Smooth muscle cell of the umbilical artery (primary cell): ENCODE measurements at places on chromosomes 7 and 10. TPM values are rescaled to one million over a fixed set of nuclear protein-coding genes. Genes with fewer than 3 reads are reported as not detected.

LIPN gene
- total RNA-seq = not detected in 2 replicates

FOXK1 gene
- 25.5 and 46.5 TPM in 2 replicates for total RNA-seq

LAMB1 gene
- 412 and 432 TPM in 2 replicates for total RNA-seq

NACAD gene
- 1.2 and 7.4 TPM in 2 replicates for total RNA-seq

OIT3 gene
- under 0.01 and 0.09 TPM in 2 replicates for total RNA-seq

SLC26A5 gene
- not detected in 2 replicates for total RNA-seq

ADGRA1 gene
- total RNA-seq = not detected in 2 replicates

TMEM184A gene
- 0.23 TPM in 1 of 2 replicates, not detected in the other for total RNA-seq

C10orf95 gene
- not detected in 2 replicates for total RNA-seq

BHLHA15 gene
- 0.89 and 1.3 TPM in 2 replicates for total RNA-seq

RAPGEF5 gene
- 1.5 and 1.6 TPM in 2 replicates for total RNA-seq

GLI3 gene
- total RNA-seq = 7.2 and 7.7 TPM in 2 replicates

GNGT1 gene
- not detected in 2 replicates for total RNA-seq

CNPY4 gene
- 33.4 and 61.5 TPM in 2 replicates for total RNA-seq

ANKRD7 gene
- total RNA-seq = 0.59 and 0.97 TPM in 2 replicates

GPR22 gene
- total RNA-seq = not detected in 2 replicates

ARHGEF35 gene
- total RNA-seq = 0.37 and 0.59 TPM in 2 replicates

SMKR1 gene
- total RNA-seq = not detected in 2 replicates

TAC1 gene
- not detected in 2 replicates for total RNA-seq

CALY gene
- total RNA-seq = 0.23 and 0.30 TPM in 2 replicates

SLC26A3 gene
- not detected in 2 replicates for total RNA-seq

GPAM gene
- total RNA-seq = 14.5 and 61.5 TPM in 2 replicates

CDH23 gene
- total RNA-seq = under 0.01 TPM in 2 replicates

CDHR1 gene
- under 0.01 and 0.18 TPM in 2 replicates for total RNA-seq

CPN1 gene
- total RNA-seq = not detected in 2 replicates

TMEM26 gene
- 0.28 and 0.59 TPM in 2 replicates for total RNA-seq

ACSM6 gene
- not detected in 2 replicates for total RNA-seq

LRRC4 gene
- total RNA-seq = 0.18 TPM in 1 of 2 replicates, not detected in the other

KBTBD2 gene
- total RNA-seq = 42.8 and 43.7 TPM in 2 replicates

CXCL12 gene
- total RNA-seq = 5.6 and 8.5 TPM in 2 replicates

GDF2 gene
- total RNA-seq = not detected in 2 replicates

CTTNBP2 gene
- 0.78 TPM in 1 of 2 replicates, not detected in the other for total RNA-seq

CUBN gene
- 0.89 and 4.8 TPM in 2 replicates for total RNA-seq

HOXA5 gene
- total RNA-seq = 1.8 and 2.7 TPM in 2 replicates

CYP17A1 gene
- not detected in 2 replicates for total RNA-seq

ANXA8 gene
- 2.2 and 4.5 TPM in 2 replicates for total RNA-seq

EGR2 gene
- total RNA-seq = 2.3 and 4.8 TPM in 2 replicates

CCDC172 gene
- not detected in 2 replicates for total RNA-seq

CTAGE15 gene
- not detected in 2 replicates for total RNA-seq

PLA2G12B gene
- total RNA-seq = not detected in 2 replicates

WASHC2A gene
- total RNA-seq = 39.2 and 47.6 TPM in 2 replicates

CD36 gene
- total RNA-seq = 1.2 TPM in 2 replicates

SORBS1 gene
- 12.5 and 20.9 TPM in 2 replicates for total RNA-seq

LRIT1 gene
- total RNA-seq = not detected in 2 replicates

AGAP3 gene
- 44.2 and 84.8 TPM in 2 replicates for total RNA-seq

SLC39A12 gene
- total RNA-seq = not detected in 2 replicates

KCNMA1 gene
- 107 and 110 TPM in 2 replicates for total RNA-seq

MEPCE gene
- 14.8 and 17.9 TPM in 2 replicates for total RNA-seq

AFAP1L2 gene
- total RNA-seq = 0.05 and 0.30 TPM in 2 replicates

GALNT17 gene
- total RNA-seq = not detected in 2 replicates

ACSL5 gene
- 0.30 and 0.46 TPM in 2 replicates for total RNA-seq

C7orf57 gene
- not detected in 2 replicates for total RNA-seq
